ENCODE measurements at places on chromosomes 5 and 9.

GRCh38 chr9:123741214-123741613, 188.7 kb downstream of the DENND1A start:
- DNase-seq = no peak

DNA sequence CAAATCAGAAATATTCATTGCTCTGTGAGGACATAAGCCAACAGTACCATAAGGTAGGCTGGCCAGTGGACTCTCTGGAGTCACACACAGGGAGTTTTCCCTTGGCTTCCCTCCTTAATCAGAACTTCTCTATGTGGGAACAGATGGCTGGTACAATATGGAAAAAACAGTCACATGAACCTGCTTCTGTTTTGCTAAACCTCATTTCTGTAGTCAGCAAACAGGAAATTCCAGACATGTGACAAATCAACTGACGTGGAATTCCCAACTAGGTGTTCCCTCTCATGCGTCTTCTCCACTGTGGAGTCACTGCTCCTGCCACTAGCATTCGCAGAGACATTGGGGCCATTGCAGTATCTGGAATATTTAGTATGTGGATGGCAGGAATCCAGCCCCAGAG, 617.6 kb downstream of the KIF4B start:
- no peak for DNase-seq

DNA sequence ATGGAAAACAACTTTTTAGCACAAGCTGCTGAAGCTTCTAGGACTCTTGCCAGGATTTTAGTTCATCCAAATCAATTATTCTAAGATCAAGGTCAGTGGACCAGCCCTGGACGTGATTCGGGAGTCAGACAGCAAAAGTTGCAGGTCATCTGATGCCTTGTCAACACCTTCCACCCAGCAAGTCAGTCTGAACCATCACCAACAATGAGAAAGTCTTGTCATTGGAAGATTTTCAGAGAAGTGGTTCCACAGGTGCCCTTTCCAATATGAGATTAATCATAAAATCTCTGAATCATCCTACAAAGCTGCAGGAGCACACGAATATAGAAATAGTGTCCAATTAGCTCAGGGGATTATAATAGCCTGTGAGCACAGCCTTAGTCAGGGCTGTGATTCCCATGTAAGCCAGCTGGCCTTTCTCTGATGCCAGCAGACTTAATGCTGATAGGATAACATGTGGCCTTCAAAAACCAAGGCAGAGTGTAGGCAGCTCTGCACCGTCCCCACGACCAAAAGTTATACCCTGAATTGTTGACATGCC, 445.0 kb upstream of the TRPC7 start:
- no peak for DNase-seq

- no peak for DNase-seq
These were observed 268.6 kb downstream of the NR3C1 start for GRCh38 chr5:143134900-143135299.

DNA sequence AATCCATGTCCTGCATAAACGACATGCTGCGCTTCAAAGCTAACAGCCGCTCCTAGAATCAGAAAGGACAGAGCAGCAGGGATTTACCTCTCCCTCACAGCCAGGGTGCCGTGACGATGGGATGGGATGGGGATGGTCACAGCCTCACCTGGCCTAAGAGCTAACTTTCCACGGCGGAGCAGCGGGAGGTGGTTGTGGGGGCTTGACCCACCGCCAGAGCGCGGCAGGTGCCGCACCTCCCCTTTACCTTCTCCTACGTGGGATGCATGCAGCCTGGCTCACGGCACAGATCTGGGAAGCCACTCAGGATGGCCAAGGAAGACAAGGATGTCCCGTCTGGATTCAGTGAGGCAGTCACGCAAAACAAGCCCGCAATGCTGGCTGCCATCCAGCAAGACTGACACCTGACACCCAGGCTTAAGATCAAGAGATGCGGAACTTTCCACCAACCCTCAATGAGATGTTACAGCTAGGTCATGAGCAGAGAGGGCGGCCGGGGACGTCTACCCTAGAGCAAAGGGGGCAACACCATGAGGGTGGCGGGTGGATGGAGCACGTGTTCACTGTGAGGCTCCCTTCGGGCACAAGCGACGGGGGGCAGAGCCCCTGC, 5.8 kb downstream of the BRD9 start:
- DNase-seq = no peak

DNA sequence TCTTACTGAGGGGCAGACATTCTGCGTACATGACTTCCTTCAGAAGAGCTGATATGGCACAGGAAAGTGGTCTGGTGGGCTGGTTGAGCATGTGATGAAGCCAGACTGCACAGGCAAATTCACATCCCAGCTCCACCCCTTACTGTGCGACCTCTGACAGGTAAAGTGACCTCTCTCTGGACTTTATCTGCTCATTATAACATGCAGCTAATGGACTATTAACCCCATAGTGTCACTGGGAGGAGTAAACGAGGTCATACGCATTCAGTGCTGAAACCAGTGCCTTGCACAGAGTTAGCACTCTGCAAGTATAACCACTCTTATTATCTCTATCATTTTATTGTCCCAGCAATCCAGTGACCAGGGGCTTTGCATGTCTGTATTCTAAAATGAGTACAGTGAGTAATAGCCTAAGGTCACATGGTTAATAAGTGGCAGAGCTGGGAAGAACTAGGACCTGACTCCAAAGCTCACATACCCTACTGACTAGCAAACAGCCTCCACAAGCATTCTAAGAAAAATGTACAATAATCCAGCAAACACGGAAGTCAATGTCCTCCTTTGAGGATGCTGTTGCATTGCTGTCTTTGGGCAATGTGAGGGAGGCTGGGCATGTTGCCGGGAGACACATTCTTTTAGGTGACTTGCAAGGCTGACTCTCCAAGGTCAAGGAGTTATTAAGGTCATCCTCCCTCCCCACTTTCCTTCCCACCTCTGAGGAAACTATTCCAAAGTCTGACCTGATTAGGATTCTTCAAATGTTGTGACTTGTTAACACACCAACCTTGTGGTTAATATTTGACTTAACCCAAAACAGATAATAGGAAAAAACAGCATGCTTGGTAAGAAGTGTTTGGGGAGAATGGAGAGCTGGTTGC, 19.0 kb downstream of the GLRX start:
- DNase-seq = no peak

DNA sequence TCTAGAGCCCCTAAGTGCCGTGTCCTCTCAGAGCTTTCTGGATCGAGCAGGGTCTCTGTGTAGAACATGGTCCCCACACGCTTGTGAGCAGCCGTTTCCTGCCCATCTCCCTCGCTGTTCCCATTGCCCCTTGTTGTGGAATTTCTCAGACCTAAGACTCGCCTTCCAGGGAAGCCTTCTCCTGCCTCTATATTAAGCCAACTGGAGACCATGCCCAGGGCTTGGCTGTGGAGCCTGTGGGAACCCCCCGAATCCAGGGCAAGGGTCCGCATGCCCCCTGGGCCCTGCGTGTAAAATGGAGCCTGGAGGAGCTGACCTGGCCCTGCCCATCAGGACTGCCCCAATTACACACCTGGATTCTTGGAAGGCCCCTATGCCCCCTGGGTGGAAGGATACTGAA, 14.5 kb upstream of the SPATA31E1 start:
- DNase-seq = no peak

GRCh38 chr9:89933578-89933977, 328.8 kb downstream of the GADD45G start:
- no peak for DNase-seq
